ENCODE measurements at places on chromosomes 11 and 22. TPM values are rescaled to one million over a fixed set of nuclear protein-coding genes. Genes with fewer than 3 reads are reported as not detected.

GRCh38 chr11:12434325-12434654 is 56.9 kb downstream of the PARVA start:
- no peak for DNase-seq

GRCh38 chr11:9752091-9752490 is 88.2 kb downstream of the SWAP70 start:
- no peak for DNase-seq

- no peak for DNase-seq
Measured at GRCh38 chr11:96008161-96008720, 84.3 kb upstream of the MTMR2 start.

DNA sequence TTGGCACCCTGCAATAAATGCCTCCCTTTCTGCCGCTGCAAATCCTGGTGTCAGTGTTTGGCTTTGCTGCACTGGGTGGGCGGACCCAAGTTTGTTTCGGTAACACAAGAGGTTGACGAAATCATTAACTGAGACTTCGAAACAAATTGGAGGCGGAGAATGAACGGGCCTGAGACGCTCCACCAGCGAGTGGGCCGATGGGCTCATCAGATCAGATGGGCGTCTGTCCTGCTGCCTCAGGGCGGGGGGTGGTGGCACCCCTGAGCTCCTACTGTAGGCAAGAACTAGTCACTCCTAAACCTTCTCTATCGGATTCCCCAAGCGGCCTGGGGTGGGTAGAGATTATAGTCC is 918 bp upstream of the CAPN5 start:
- no peak for DNase-seq

DNA sequence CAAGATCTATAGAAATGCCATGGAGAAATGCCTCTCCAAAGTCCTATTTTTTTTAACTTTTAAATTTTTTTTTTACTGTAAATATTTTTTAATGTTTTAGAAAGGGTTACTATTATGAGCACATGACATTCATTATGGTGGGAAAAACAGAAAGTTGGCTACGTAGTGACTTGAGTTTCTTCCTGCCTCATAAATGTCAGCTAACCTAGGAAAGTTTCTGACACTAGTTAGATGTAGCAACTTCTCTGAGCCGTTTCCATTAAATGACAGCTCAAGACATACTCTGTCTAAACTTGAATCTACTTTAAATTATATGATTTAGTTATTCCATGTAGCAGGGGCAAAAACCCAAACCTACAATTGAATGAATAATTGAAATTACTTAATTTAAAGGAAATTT is 18.4 kb upstream of the CTSC start:
- DNase-seq, result no peak

DNA sequence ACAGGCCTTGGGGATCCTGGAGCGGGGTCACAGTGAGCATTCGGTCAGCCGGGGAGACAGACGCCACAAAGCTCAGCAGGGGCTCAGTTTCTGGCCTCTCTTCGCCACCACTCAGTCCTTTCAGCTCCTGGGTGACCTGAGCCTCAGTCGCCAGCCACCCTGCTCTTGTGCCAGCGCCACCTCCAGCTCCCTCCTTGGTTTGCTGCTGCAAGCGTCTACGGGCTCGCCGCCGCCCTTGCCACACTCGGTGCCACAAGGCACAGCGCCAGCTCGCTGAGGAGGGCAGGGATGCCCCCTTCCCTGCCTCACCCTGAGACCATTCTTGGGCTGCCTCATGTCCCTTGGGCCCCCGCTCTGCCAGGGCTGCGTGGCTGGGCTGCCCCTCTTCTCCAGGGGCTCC is 1.5 kb upstream of the EEF1G start:
- no peak for DNase-seq

DNA sequence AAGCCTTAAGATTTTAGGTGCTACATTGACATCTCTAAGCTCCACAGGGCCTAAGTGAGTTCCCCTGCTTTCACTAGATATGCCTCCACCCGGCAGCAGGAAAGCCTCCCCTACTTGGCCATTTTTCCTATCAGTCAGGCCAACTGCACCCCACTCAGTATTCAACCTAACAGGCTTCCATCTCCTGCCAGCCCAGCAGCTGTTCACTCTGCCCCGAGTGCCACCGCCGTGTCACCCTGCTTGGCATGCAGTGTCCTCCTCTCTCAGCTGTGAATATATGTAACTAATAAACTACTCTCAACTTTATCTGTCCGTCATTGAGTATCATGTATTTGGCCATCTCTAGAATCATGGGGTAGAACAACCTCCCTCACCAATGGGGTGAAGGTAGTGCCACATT is 9.0 kb upstream of the OR6M1 start:
- no peak for DNase-seq

GRCh38 chr11:5847711-5848110 is 6.0 kb upstream of the OR52E6 start:
- DNase-seq, result no peak

GRCh38 chr11:9014826-9015225 is 11.0 kb upstream of the NRIP3 start:
- DNase-seq, result no peak

GRCh38 chr11:99638073-99638553 is 617.4 kb downstream of the CNTN5 start:
- DNase-seq, result no peak

Gene AQP11
- polyA plus RNA-seq, result 3.6 TPM

Gene QSER1
- 38.3 TPM for polyA plus RNA-seq

Gene TBX10
- polyA plus RNA-seq, result not detected
